AG09319 (cell line): ENCODE measurements at places on chromosomes 1 and 21.
A peak's percentile ranks its signal among the peaks of the same experiment; 100 is the strongest.

DNA sequence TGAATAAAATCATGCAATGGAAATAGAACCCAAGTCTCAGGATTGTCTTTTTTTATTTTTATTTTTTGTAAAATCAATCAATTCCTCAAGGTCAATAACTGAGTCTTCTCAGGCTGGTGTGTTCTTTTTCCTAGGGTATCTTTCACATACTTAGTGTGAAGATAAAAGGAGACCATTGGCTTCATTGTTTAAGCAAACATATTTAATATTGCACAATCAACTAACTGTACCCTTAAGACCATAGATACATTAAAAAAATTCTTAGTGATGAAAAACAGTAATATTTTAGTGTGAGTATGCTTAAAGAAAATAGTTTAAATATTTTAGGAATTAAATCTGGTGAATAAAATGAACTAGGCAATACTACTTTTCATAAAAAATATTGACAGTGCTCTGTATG is 31.4 kb downstream of the PDE4B start:
- no peak for DNase-seq

GRCh38 chr1:10910681-10911489 is 101.6 kb upstream of the TARDBP start:
- no peak for DNase-seq

DNA sequence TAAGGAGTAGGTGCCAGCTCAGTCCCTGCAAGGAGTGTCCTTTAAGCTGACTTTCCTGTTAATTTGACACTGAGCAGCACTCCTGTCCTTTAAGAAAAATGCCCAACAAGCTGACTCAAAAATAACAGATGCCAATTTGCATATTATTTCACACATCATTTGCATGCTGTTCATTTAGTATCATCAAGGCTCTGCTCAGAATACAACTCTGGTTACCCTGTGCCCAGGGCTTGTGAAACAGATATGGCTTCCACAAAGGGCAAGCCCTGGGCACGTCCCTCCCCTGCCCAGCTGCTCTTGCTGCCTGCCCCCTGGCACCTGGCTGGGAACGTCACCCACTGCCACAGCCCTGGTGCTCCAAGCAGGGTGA is 10.3 kb downstream of the KCNN3 start:
- DNase-seq: no peak

- no peak for DNase-seq
These were observed 107.4 kb upstream of the EDN2 start for GRCh38 chr1:41591891-41592290.

DNA sequence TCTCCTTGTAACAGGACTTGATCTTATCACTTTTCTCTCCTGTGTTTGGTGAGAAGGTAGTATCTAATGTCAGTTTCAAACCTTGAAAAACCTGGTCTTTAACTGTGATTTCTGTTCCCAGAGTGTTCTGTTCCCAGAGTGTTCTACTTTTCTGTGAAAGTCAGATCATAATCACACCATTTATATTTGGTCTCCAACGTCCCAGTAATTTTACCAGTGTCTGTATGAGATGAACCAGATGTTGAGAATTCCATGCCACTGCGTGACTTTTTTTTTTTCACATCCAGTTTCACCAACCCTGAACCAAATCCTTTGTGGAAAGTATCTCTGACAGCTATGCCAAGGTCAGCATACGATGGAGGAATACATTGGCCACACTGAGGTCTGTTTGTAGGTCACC is 365.2 kb downstream of the USP25 start:
- no peak for DNase-seq

- DNase-seq: no peak
These were observed 108.2 kb downstream of the MRPS6 start for GRCh38 chr21:34181431-34182039.

DNA sequence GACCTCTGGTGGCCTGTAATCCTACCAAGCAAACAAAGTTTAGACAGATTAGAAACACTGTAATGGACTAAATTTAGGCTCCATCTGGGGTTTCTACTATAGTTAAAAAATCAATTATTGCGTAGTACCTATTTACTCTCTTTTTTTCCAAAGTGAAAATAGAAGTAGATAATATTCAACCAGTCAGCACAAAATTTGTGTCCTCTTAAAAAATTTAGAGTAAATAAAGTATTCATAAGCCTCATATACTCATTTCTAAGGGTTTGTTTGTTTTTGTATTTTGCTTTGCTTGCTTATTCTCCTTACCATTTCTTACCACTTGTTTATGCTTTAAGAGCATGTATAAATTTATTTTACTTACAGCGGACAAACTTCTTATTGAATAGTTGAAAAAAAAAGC is 54.5 kb downstream of the NCAM2 start:
- no peak for DNase-seq

DNA sequence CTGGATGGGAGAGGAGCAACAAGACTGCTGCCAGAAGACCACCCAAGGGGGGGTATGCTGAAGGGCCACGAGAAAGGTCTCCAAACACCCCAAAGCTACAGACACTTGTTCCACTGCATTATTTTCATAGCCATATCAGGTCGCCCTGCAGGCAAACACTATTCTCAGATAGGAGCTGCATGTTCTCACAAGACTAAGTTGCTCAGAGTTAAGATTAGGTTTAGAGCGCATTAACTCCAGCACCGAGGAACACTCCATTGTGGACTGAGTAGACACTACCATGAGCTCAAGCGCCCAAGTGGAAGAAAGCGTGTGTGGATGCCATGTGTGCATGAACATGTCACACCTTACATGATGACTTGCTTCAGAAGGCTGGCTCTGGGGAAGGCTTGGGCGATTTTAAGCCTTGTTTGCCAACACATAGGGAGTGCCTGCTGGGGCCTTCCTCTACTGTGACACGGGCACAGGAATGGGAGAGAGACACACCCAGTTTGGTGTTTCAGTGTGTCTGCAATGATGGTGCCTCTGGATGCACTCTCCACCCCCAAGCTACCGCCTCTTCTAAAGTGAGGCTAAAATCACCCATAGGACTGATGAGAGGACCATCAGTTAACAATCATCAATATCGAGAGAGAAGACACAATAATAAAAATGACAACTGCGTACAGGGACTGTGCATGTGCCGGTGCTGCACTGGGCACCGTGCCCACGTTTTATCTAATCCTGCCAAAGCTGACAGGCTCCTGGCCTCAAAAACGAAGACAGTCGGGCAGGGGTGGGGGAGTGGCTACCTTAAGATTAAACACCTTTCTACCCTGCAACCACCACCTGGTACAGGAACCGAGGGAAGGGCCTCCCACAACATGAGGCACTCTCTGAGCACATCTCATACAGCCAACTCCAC is 34.9 kb downstream of the SSBP3 start:
- DNase-seq: no peak

GRCh38 chr21:19197950-19198349 is 794.4 kb upstream of the TMPRSS15 start:
- no peak for DNase-seq

GRCh38 chr1:36805979-36806640 is 228.2 kb downstream of the GRIK3 start:
- no peak for DNase-seq

DNA sequence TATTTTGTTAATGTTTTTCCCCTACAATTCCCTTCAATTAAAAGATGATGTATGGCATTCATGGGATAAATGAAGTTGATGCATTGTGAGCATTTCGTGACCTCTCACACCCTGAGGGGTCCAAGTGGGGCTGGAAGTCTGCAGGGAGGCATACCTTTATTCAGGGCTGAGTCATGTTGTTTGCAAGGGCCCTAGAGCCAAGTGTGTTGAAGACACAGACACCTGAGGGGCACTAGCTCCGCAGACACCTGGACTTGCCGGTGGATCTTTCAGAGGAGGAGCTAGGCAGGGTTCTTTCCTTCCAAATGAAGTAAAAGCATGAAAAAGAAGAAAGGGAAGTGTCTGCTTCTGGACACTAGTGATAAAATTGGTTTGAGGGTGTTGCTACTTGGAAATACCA is 57.0 kb upstream of the RGS7 start:
- DNase-seq: no peak

GRCh38 chr21:44556879-44557278 is 1.7 kb downstream of the KRTAP10-3 start:
- no peak for DNase-seq

GRCh38 chr1:84107955-84108354 is 36.1 kb upstream of the PRKACB start:
- DNase-seq: no peak

- DNase-seq: no peak
These were observed 11.3 kb downstream of the TMEM63A start for GRCh38 chr1:225870911-225871310.

DNA sequence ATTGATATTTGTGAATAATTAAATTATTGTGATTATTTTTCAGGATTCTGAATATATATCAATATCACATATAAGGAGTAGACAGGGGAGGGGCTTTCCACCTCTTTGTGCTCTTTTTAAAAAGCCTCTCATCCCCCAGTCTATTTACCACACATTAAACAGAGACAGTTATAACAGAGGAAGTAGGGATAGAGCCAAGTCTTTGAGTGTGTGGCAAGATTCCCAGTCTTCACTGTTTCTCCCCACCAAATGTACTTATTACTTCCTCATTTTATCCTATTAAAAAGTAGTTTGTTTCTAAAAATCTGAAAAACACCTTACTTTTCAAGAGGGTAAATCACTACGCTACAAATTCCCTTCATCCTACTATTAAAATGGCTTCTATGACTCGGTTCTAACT is 46.7 kb downstream of the EPS15 start:
- no peak for DNase-seq

GRCh38 chr1:218474128-218474527 is 129.0 kb downstream of the TGFB2 start:
- DNase-seq: no peak

DNA sequence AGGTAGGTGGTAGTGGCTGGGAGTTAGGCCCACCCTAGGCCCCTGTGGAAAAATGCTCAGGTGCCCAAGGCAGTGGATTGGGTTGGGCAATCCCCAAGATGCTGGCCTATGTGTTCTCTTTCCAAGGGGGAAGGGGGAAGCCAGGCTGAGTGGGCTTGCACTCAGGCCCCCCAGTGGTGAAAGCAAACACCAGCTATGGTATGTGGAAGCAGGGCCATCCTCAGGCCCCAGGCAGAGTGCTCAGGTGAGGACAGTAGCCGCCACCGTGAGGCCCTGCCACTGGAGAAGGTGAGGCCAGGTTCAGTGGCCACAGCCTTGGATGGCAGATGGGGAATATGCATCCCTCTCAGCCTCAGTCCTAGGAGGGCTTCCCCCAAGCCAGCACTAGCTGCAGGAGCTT is 11.8 kb downstream of the LY9 start:
- DNase-seq: no peak

GRCh38 chr1:69421286-69421685 is 146.4 kb upstream of the LRRC7 start:
- no peak for DNase-seq

DNA sequence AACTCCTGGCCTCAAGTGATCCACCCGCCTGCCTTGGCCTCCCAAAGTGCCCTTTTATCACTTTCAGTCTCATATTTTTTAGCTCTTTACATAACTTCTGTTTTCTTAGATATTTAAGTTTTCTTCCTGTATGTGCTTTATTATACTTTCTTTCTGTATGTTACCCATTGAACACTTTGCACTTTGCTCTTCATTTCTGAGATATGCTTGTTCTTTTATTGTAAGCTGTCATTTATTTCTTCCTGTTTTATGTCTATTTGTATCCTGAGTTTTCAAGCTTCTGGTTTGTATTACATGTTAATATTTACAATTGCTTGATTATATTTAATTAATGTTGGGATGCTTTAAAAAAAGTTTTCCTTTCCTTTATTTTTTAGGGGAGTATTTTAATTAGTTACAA is 35.7 kb downstream of the ZSCAN20 start:
- no peak for DNase-seq

DNA sequence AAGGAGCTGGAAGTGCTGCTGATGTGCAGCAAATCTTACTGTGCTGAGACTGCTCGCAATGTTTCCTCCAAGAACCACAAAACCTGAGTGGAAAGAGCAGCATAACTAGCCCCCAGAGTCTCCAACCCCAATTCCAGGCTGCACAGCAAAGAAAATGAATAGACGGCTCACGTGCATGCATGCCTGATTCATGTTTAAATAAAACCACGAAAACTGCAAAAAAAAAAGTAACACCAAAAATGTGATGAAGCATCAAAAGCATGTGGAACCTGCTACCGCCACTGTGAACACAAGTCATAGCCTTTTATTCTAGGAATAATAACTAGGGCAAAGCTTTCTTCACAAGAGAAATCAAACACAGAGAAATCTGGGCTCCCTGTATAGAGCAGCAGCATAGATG is 9.6 kb upstream of the TRNP1 start:
- no peak for DNase-seq

DNA sequence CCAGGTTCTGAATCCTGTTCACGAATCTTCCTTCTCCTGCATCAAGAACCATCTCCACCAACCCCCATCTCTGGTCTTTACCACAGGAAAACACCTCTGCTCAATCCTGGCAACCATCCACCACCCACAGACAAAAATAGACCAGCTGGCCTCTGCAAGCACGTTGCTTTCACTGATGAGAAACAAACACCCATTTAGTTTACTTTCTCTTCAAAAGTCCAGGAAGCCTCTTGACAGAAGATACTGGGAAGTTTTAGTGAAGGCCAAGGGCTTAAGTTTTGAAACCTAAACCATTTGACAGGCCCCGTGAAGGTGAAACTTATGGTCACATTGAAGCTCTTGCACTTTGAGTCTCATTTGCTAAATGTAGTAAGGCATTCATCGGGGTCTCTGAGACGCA is 122.6 kb upstream of the PPP2R5A start:
- DNase-seq: no peak

DNA sequence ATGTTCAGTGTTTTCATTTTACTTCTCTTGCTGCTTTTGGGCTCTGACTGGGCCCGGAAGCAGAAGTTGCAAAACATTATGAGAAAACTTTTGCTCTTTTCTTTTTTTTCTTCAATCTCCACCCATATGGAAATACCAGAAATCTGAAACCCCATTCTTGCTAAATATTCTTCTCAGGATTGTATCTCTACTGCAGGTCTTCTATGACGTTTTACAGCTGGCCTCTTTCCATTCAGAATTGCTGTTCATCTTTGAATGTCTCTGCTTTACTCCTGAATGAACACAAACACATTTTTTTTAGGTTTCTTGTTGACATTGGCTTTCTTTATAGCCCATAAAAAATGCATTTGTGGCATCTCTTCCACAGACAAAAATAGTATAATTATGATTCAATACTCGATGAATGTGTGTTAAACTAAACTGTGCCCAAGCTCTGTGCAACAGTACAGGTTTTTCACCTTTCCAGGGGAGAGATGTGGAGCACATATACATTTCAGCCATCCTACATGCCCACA is 18.8 kb downstream of the PTPRC start:
- peak; percentile 91 for DNase-seq

- no peak for DNase-seq
These were observed 141.4 kb upstream of the ETS2 start for GRCh38 chr21:38664315-38664714.

- DNase-seq: no peak
These were observed 204.8 kb downstream of the SETD4 start for GRCh38 chr21:35855484-35855883.

- DNase-seq: no peak
These were observed 46.8 kb downstream of the NTMT2 start for GRCh38 chr1:170192546-170192945.

DNA sequence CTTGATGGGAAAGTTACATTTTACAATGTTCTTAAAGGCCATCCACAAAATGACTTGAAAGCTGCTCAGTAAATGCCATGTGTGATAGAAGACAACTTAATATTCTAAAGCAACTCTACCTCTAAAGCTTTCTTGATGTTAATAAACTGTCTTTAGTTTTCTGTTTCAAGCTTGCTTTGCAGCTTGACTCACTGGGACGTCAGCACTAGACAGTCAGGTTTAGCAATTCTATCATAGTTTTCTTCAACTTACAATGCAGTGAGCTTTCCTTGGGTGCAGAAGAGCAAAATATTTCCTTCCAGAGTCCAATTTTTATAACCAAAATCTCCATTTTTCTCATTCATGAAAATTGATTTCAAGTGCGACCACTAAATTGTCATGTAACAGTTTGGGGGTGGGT is 273.1 kb downstream of the NTNG1 start:
- DNase-seq: no peak
